Posterior cingulate gyrus (tissue), 11 donors: ENCODE measurements at places on chromosomes 5 and 9.

DNA sequence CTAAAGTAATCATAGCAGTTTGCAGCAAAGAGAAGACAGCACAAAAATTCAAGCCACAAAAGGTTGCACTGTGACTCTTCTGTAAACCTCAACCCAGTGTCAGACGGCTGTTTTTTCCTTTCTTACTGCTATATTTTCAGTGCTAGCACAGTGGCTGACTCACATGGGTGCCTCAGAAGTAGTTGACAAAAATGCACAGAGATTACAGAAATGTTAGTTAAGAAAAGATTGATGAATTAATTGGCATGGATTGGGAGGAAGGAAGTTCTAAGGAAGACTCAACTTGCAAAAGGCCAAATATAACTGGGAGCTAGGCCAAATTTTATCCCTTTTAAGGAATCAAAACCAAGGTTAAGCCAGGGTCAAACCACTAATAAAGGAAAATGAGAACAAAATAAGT, 43.7 kb upstream of the ITGA1 start:
- DNase-seq: no peak

GRCh38 chr9:18007621-18008020, 428.8 kb downstream of the SH3GL2 start:
- DNase-seq: no peak

- DNase-seq: no peak
These were observed 11.6 kb upstream of the RETREG1 start for GRCh38 chr5:16628376-16628775.

- no peak for DNase-seq
These were observed 128.8 kb upstream of the GPR151 start for GRCh38 chr5:146644831-146645230.

DNA sequence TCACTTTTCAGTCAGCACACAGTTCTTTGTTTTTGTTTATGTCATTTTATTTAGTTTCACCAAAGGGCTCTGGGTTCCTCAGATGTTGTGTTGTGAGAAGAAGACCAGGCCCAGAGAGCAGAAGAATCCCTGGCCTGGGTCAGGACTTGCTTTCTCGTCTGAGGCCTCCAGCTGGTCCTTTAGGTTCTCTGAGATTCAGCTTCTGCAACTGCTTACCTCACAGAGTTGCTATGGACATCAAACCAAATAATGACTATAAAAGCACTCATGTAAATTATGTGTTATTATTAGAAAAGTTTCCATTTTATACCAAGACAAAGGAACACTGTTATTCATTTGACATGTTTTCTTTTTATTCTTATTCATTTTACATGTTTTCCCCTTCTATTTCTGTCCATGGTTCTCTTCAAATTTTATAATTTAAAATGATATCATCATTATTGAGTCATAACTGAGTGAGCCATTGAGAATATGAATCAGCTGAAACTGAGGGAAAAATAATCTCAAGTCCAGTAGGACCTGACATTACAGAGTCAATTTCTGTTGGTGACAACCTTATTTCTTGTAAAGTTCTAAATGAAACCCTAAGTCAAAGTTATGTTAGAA, 44.0 kb upstream of the GLRX start:
- DNase-seq: no peak

DNA sequence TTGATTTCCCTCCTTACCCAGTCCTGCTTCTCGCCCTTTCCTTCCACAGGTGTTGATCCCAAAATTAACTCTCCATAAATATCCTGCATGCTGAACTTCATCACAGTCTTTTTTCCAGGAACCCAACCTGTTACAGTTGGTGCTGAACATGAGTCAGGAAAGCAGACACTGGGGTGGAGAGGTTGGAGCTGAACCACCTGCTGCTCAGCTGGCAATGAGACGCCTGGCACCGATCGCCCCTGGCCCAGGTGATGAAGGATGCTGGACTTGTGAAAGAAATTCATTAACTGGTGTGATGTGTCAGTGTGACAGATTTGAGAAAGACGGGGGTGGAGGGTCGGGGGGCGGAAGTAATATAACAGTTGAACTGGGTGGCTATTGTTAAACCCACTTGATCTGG, 30.6 kb downstream of the CPLX2 start:
- DNase-seq: no peak

- no peak for DNase-seq
These were observed 19.9 kb downstream of the TNFSF8 start for GRCh38 chr9:114910541-114910940.

GRCh38 chr9:99835142-99835541, 13.5 kb downstream of the NR4A3 start:
- DNase-seq: no peak

GRCh38 chr9:71719562-71719961, 48.8 kb downstream of the CEMIP2 start:
- no peak for DNase-seq

DNA sequence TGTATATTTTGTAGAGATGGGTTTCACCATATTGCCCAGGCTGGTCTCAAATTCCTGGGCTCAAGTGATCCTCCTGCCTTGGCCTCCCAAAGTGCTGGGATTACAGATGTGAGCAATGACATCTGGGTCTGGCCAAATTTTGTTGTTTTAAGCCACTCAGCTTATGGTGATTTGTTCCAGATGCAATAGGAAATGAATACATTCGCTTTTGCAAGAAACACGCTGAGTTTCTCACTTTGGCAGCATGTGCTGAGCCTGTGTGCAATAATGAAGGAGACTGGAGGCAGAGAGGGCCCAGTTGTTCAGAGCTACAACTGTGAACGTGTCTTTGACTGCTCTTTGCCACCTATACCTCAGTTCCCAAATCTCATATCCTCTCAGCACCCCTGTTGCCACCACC, 56.4 kb downstream of the KIF4B start:
- no peak for DNase-seq
